ENCODE measurements at places on chromosomes 11 and 22. TPM values are rescaled to one million over a fixed set of nuclear protein-coding genes. Genes with fewer than 3 reads are reported as not detected.

The TRIM49 gene
- not detected for total RNA-seq

GRCh38 chr11:110471371-110471770 is 41.6 kb downstream of the FDX1 start:
- DNase-seq: no peak

The OR52A1 gene
- not detected for total RNA-seq

- no peak for DNase-seq
These were observed 41.0 kb downstream of the CEP57 start for GRCh38 chr11:95831198-95831883.

DNA sequence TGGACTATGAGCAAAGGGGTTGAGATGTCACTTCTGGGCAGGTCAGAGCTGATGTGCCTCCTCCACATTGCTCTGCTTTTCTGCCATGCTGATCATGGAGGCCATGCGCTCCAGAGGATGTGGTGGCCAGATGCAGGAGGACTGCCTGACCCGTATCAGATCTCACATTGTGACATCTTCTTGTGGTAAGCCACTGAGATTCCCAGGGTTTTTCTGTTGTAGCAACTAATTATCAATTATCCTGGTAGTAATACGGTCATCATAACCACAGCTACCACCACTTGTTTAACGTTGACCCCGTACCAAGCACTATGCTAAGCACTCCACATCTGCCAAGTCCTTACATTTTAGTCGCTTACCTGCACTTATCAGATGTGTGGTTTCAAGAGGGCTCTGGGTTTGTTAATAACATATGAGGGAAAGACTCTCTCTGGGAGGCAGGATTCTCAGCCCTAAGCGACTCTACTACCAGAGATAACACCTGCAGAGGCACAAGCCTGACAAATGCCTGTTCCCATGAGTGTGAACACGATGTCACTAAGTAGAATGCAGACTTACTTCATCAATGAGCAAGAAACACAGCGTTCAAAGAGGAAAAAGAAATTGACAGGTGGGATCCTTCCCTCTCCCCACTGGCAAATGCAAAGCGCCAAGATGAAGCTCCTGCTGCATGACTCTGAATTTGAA is 63.6 kb upstream of the TIMP3 start:
- no peak for DNase-seq

GRCh38 chr22:27070594-27070993 is 413.2 kb downstream of the MIAT start:
- DNase-seq: no peak

All from OCI-LY7 (cell line).